ENCODE measurements at places on chromosomes 7 and 10.

GRCh38 chr10:114631666-114632417 lies 26.2 kb downstream of the ABLIM1 start:
- H3K27ac ChIP-seq, result no peak overlapping the region
- peak overlapping the region; percentile 86 for H3K4me3 ChIP-seq
- no peaks in the 10 kb centered on the region for H3K36me3 ChIP-seq

DNA sequence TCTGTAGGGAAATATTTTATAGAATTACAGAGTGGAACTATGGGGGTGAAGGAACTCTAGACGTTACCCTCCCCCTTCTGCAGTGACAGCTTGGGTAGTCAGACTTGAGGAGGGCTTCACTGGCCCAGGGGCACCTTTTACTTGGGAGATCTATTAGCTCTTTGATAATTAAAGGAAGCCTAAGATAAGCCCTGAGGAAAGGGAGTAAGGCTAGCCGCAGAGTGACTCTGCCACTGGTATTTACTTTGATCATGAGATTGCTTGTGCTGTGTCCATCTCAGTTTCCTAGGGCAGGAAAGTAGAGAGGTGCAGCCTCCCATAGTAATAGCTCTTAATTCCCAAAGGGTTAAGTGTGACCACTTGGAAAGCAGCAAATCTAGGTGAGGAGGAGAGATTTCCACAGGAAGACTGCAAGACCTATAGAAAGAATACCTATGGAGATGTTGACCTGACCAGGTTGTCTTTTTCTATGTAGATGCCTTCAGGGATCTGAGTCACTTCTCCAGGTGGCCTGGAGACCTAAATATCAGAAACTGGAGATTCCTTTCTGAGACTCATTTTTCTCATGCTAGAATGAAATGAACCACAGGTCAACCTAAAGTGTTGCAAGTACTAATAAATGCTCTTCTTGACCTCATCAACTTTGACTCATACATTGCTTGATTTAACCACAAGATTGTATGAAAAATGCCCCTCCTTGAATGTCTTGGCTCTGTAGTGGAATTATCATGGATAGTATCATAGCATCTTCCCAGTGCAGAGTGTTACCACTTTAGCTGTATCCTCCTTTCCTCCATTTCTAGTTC lies 447.3 kb upstream of the GHITM start:
- no peak for DNase-seq
- H3K4me3 ChIP-seq, result no peak overlapping the region
- no peaks in the 10 kb centered on the region for H3K4me1 ChIP-seq
- H3K36me3 ChIP-seq, result no peaks in the 10 kb centered on the region
- no peak overlapping the region for H3K27ac ChIP-seq
- peaks cover 3% of the 10 kb centered on the region for H3K27me3 ChIP-seq

GRCh38 chr10:49407552-49408137 lies 11.8 kb upstream of the DRGX start:
- DNase-seq, result peak; percentile 88
- peaks cover 4% of the 10 kb centered on the region for H3K4me1 ChIP-seq
- no peaks in the 10 kb centered on the region for H3K36me3 ChIP-seq
- H3K4me3 ChIP-seq, result no peak overlapping the region
- no peak overlapping the region for H3K27ac ChIP-seq

DNA sequence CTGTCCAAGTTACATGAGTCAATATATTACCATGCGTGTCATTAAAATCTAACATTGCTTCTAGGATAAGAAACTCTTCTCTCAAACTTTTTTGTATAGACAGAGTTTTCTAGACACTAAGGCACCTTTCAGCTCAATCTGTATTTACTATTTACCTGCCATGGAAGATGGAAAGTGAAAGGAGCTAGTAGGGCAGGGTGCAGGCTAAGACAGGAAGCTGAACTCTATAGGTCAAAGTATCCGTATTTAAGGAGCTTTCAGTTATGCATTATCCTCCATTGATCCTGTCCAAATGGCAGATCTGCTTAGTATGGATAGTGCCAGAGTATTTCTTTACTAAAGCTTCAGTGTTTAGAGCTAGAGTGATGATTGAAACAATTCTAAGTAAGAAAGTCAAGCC lies 612.8 kb downstream of the IPMK start:
- peaks cover 4% of the 10 kb centered on the region for H3K4me1 ChIP-seq
- H3K27ac ChIP-seq, result no peak overlapping the region
- H3K27me3 ChIP-seq, result no peaks in the 10 kb centered on the region
- no peak overlapping the region for H3K4me3 ChIP-seq
- no peak for DNase-seq

DNA sequence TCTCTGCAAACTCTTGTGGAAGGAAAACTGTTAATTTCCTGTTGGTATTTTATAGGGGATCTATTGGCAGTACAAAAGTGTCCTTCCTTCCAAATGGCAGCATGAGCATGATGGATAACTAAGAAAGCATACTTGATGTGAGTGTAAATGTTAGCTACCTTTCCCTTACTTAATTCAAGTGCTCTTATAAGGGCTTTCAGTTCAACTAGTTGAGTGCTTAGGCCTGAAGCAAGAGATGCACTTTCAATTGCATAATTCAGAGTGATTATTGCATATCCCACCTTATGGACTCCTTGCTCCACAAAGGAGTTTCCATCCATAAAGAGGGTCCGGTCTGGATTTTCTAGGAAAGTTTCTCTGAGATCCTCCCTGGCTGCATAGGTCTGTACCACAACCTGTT lies 56.3 kb upstream of the CYP2C8 start:
- no peaks in the 10 kb centered on the region for H3K4me1 ChIP-seq
- peaks cover 38% of the 10 kb centered on the region for H3K36me3 ChIP-seq
- no peak overlapping the region for H3K27ac ChIP-seq
- peaks cover 4% of the 10 kb centered on the region for H3K27me3 ChIP-seq

GRCh38 chr10:78769526-78769925 lies 299.2 kb upstream of the ZMIZ1 start:
- no peak for DNase-seq
- no peak overlapping the region for H3K4me3 ChIP-seq
- no peaks in the 10 kb centered on the region for H3K36me3 ChIP-seq
- peak overlapping the region; percentile 24 for H3K27ac ChIP-seq

DNA sequence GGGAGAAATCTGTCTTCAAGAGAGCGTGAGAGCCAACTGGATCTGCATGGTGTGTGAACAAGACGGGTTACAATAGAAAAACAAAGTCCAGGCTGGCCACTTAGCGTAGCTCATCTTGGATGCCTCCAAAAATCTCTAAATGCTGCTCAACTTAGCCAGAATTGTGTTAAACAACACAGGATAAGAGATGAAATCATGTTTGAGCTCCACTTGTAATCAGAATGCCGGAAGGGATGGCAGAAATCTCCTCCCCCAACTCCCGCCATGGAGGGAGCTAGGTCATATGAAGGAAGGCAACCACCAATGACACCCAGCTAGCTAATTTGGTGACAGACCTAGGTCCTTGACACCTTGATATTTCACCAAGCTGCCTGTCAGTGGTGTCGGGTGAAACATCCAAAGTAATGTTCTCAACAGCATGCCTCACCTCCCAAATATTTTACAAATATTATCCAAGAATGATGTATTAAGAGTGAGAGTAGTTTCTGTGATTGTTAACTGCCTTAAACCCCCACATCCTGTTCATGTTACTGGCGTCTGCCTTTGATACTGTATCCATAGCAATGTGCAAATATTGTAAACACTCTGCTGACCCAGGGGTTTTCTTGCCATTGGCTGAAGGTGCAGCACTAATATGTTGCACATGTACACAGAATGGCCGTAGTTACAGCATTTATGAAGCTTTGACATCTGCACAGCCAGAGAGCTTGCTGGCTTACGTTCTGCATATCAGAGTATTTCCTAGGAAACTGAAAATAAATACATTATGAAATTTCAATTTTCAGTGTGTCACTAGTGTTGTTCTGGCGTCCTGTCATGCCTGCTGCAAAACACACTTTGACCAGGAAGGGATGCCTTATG lies 25.8 kb downstream of the TMEM254 start:
- peaks cover 10% of the 10 kb centered on the region for H3K27me3 ChIP-seq
- H3K4me3 ChIP-seq, result no peak overlapping the region
- no peaks in the 10 kb centered on the region for H3K4me1 ChIP-seq
- H3K36me3 ChIP-seq, result peaks cover 11% of the 10 kb centered on the region
- H3K27ac ChIP-seq, result no peak overlapping the region

DNA sequence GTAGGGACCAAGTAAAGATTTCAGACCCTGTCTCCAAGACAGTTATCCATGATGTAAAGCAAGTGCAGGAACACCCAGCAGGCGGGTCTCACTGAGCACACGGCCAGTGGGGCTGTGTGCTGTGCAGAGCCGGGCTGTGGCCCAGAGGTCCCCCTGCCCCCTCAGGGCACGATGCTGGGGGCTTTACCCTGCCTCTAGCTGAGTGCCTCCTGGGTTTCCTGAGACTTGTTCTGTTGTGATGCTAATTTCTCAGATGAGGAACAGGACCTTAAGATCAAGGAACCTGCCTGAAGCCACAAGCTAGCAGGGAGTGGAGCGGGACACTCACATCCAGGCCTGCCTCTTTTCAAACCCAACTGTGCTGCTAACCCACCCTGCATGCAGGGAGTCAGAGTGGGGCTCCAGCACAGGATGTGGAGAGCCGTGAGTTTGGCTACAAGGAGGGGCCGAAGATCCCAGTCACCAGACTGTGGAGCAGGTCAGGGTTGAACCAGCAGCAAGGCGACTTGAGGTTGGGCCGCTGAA lies 76.1 kb upstream of the LYZL2 start:
- DNase-seq, result no peak
- peaks cover 13% of the 10 kb centered on the region for H3K27me3 ChIP-seq
- no peak overlapping the region for H3K27ac ChIP-seq
- H3K4me3 ChIP-seq, result peak overlapping the region; percentile 20

GRCh38 chr10:128048819-128049210 lies 77.4 kb downstream of the MKI67 start:
- peaks cover 26% of the 10 kb centered on the region for H3K4me1 ChIP-seq
- no peak overlapping the region for H3K27ac ChIP-seq
- H3K27me3 ChIP-seq, result peaks cover 10% of the 10 kb centered on the region
- no peak for DNase-seq
- no peak overlapping the region for H3K4me3 ChIP-seq

- H3K4me3 ChIP-seq, result no peak overlapping the region
- no peak overlapping the region for H3K27ac ChIP-seq
- H3K36me3 ChIP-seq, result no peaks in the 10 kb centered on the region
- peaks cover 19% of the 10 kb centered on the region for H3K27me3 ChIP-seq
- no peaks in the 10 kb centered on the region for H3K4me1 ChIP-seq
Observed at GRCh38 chr7:8254667-8255066, 7.3 kb downstream of the ICA1 start.

GRCh38 chr10:79433324-79434222 lies 11.9 kb downstream of the ZCCHC24 start:
- DNase-seq, result no peak
- H3K4me1 ChIP-seq, result peaks cover 60% of the 10 kb centered on the region
- peaks cover 7% of the 10 kb centered on the region for H3K27me3 ChIP-seq
- H3K36me3 ChIP-seq, result peaks cover 13% of the 10 kb centered on the region
- peak overlapping the region; percentile 74 for H3K27ac ChIP-seq

- no peak overlapping the region for H3K27ac ChIP-seq
- H3K4me3 ChIP-seq, result no peak overlapping the region
- H3K27me3 ChIP-seq, result no peaks in the 10 kb centered on the region
- no peak for DNase-seq
- H3K4me1 ChIP-seq, result no peaks in the 10 kb centered on the region
Observed at GRCh38 chr7:120395526-120396019, 122.6 kb downstream of the KCND2 start.

- H3K4me1 ChIP-seq, result peaks cover 6% of the 10 kb centered on the region
- H3K36me3 ChIP-seq, result no peaks in the 10 kb centered on the region
- H3K4me3 ChIP-seq, result no peak overlapping the region
- DNase-seq, result no peak
- H3K27me3 ChIP-seq, result no peaks in the 10 kb centered on the region
Observed at GRCh38 chr7:83514977-83515376, 134.0 kb downstream of the SEMA3E start.

GRCh38 chr7:8618441-8619070 lies 185.1 kb downstream of the NXPH1 start:
- no peaks in the 10 kb centered on the region for H3K27me3 ChIP-seq
- no peak overlapping the region for H3K27ac ChIP-seq
- H3K4me3 ChIP-seq, result no peak overlapping the region
- no peaks in the 10 kb centered on the region for H3K4me1 ChIP-seq
- H3K36me3 ChIP-seq, result no peaks in the 10 kb centered on the region
- DNase-seq, result no peak

DNA sequence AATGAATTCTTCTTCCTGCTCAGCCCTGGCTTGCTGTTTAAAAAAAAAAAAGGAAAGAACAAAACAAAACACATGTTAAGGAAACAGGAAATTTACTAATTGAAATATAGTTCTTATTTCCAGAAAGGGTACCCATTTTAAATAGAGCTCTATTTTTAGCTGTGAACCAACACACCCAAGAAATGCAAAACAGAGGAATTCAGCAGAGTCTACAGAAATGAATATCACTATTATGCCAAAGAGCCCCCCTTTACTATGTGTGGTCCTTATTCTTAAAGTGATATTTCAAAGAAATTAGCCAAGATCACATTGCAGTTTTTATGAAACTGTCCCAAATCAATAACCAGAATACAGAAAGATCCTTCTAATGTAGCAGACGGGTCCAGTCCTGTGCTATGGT lies 53.7 kb downstream of the CCDC6 start:
- peaks cover 33% of the 10 kb centered on the region for H3K36me3 ChIP-seq
- H3K4me1 ChIP-seq, result no peaks in the 10 kb centered on the region
- no peak for DNase-seq
- no peak overlapping the region for H3K27ac ChIP-seq
- no peak overlapping the region for H3K4me3 ChIP-seq

DNA sequence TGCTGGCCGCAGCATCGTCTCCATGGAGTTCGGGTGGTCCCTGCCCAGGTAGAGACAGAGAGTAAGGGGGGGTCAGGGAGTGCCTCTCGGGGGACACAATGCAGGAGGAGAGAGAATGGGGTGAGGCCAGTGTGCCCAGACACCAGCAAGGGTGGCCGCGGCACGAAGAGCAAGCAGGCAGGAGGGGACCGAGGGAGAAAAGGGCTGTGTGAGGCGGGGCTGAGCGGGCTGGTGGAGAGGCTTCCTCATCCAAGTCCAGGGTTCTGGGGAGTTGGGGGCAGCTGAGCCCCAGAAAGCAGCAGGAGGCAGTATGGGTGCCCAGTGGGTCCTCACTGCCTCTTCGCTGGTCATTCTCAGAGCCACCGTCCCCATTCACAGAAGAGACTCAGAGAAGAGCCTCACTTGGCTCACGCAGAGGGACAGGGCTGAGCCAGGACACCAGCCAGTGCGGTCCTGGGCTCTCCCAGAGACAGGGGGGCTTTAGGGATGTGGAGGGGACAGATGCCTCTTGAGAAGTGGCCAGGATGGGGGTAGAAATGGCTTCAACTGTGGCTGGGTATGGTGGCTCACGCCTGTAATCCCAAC lies 78.9 kb downstream of the MICALL2 start:
- no peak for DNase-seq
- peaks cover 32% of the 10 kb centered on the region for H3K27me3 ChIP-seq
- H3K4me3 ChIP-seq, result no peak overlapping the region
- H3K27ac ChIP-seq, result no peak overlapping the region
- no peaks in the 10 kb centered on the region for H3K36me3 ChIP-seq

DNA sequence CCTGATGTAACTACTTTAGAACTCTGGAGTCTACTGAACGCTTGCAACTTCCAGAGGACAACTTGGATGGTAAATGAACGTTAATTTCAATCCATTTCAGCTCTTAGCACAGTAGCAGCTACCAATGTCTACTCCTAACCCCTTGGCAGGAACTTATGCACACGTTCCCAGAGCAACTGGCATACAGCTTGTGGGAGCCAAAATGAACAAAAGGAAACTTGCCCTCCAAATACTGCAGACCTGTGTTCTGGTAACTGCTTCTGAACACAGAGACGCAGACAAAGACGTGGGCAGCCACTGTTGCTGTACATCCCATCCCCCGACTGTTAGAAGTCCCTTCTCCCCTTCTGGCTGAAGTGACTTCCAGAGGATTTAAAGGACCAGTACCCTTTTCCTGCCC lies 61.3 kb downstream of the XPNPEP1 start:
- DNase-seq, result no peak
- H3K27me3 ChIP-seq, result peaks cover 10% of the 10 kb centered on the region
- no peak overlapping the region for H3K27ac ChIP-seq
- peaks cover 42% of the 10 kb centered on the region for H3K36me3 ChIP-seq
- peaks cover 24% of the 10 kb centered on the region for H3K4me1 ChIP-seq
